ENCODE measurements at places on chromosomes 2 and 18.

DNA sequence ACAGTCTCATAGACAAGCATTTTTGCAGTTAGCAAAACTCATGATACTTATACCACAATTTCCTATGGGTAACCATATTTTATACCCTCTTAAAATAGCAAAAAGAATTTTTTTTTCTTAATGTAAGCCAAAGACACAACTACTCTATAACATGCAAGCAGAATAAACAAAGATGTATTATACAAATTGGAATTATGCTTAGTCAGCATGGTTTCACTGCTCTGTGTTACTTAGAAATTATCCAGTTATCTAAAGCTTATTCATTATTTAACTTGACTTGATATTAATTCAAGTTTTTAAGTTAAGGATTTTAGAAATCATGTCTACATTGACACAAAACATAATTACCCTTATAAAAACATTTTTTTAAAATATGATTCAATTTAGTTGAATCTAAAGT, 449.8 kb upstream of the CDH2 start:
- no peak for DNase-seq

GRCh38 chr2:32849456-32850194, 97.1 kb upstream of the LTBP1 start:
- no peak for DNase-seq

- no peak for DNase-seq
Measured at GRCh38 chr2:86439879-86440630, 1.1 kb upstream of the KDM3A start.

- no peak for DNase-seq
Measured at GRCh38 chr2:151627353-151627752, 106.9 kb downstream of the NEB start.

DNA sequence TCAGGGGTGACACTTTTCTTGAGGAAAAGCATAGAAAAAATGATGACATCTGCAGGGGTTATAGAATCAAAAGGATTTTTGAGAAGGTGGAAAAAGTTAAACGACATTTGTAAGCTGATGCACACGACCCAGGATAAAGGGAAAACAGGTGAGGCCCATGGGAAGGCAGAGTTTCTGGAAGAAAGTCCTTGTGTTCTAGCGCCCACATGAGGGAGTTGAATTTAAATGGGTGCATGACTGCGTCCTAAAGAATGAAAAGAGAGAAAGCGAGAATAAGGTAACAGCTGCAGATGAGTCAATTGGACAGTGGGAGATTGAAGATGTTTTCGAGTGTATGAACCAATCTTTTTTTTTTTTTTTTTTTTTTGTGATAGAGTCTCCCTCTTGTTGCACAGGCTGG, 158.1 kb downstream of the GALR1 start:
- DNase-seq, result no peak

DNA sequence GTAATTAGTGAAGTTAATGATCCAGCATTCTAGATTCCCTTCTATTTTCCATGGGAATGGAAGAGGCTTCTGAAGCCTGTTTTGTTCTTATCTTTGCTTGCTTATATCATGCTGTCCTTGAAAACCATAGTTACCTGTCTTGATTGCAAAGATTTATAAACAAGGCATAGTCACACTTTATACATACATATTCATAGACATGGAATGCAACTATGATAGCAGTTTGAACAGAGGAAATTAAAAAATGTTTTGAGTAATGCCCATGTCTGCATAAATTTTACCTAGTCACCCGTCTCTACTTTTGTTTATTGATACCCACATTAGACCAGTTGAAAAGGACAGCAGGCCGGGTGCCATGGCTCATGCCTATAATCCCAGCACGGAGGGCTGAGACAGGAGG, 289.0 kb downstream of the PTPRM start:
- DNase-seq, result no peak

DNA sequence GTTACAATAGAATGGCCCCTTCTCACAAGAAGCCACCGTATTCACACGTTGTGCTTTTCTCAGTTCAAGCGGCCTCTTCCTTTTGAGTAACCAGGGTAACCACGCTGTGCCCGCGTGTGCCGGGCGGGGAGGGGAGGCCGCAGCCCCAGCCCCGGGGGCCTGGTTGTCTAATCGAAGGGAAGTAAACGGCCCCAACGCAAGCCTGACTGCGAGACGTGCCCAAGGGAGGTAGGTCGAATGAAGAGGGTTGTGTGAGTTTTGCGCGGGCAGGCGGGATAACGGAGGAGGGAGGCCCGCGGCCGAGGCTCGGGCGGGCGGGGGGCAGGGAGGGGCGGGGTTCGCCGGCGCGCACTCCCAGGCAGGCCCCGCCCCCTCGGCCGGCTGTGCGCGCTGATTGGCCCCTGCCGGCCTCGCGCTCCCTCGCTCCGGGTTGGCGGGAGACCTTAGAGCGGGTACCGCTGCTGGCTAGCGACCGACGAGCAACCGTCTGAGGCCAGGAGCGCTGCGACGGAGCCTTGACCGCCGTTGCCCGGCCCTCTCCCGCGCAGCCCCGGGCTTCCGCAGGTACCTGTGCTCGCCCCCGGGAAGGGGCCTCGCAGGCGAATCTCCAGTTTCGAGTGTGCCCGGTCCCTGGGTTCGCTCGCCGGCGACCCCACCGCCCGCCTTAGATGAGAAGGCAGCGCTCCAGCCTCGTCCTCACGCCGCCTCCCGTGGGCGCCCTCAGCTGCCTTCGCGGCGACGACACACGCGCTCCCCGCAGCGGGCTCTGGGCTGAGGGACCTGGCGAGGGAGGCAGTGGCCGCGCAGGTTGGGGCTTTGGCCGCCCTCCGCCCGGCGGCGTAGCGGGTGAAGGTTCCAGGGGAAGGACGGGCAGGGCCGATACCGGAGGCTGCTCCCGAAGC, at the start of gene SPDYA:
SPDYA (plus strand) TSS at position 451 of the 902 bp plus-strand sequence. CDS start 5,181 bp downstream, outside the sequence.
- peak; percentile 50 for DNase-seq

- no peak for DNase-seq
Measured at GRCh38 chr18:2240311-2240705, 331.0 kb downstream of the METTL4 start.

DNA sequence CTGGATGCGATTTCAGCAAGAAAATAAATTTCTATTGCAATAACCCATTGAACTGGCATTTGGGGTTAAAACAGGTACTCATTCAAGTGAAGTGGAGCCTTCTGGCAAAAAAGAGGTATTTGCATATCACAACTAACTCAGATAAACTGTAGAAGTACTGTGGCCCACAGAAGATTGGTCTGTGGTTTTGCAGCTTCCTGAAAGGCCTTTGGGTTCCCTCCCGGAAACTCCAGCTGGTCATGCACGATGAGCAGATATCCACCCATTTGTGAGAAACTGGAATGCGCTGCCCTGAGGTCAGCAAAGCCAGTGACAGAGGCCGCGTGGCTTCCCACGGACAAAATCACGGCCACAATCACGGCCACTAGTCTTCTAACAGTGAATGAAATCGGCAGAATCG, 106.3 kb downstream of the EPHA4 start:
- no peak for DNase-seq

GRCh38 chr2:111535404-111535803, 348.6 kb downstream of the ANAPC1 start:
- no peak for DNase-seq

DNA sequence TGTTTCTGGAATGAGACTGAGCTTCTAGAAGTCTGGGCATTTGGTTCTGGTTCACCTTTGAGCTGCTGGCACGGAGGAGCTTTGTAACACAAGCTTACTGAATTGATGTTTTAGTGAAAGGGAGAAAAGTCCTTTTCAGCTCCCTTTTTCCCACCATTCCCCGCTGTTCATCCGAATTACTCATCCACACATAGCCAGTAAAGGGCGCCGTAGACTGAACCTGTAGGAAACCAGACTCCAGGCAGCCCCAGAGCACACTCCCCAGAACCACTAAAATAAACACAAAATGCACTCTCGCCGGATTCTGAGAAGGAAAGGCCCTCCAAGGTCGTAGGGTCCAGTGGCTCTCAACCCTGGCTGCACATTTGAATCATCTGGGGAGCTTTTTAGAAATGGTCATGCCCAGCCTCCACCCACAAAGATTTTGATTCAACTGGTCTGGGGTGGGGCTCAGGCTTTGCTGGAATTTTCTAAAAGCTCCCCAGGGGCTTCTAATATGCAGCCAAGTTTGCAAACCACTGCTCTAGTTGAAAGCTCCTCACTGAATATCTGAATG, 29.6 kb downstream of the TCF7L1 start:
- DNase-seq, result no peak

DNA sequence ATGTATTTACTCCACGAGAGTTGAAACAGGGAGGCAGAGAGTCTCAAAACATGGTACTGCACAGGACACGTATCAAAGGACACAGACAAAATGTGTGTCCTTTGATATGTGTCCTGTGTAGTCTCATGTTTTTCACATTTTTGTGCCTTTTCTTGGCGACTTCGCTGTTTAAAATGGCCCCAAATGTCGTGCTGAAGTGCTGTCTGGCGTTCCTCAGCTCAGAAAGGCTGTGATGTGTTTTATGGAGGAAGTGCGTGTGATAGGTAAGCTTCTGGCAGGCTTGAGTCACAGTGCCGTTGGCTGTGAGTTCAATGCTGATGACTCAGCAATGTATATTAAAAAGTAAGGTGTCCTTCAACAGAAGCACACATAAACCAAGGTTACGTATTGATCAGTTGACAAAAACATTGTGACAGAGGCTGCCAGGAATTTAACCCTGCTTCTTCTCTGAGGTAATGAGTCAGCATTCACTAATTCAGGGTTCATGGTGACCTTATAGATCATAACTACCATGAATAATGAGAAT, 78.2 kb downstream of the DYSF start:
- no peak for DNase-seq

DNA sequence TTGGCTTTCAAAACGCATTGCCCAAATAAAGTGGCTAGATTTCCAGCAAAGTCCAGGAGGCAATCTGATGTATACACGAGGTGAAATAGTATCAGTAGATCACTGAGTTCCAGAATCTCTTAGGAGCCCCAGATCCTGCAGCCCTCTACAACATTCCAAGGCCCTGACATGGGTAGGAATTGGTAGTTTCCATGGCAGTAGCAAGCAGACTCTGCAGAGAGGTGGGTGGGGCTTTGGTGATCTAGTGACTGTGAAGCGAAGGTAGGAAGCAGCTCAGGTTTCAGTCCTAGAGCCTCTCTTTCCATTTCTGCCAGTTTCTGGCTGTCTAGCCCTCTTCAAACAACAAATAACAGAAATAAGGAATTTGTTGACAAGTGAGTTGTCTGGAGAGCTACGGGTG, 13.8 kb upstream of the SGPP2 start:
- no peak for DNase-seq

DNA sequence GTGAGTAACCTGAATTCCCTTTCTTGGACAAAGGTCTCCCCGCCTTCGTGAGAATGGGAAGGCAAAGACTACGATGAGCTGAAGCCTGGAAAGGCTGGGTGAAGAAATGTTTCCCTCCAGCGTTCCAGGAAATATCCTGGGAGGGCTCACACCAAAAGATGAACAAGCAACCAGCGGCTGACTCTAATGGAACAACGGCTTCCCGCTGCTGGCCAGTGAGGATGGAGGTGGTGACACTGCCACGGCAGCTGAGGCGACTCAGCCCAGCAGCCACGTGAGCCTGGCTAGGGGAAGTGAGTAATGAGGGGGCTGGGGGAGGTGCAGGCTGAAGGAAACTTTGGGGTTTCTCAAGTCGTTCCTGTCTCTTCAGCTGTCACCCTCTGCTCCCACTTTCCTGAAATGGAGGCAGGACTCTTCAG, 105.0 kb upstream of the SMAD7 start:
- DNase-seq, result no peak

GRCh38 chr2:147288131-147288530, 556.7 kb upstream of the ACVR2A start:
- no peak for DNase-seq

GRCh38 chr2:156332534-156333273, at the start of gene NR4A2:
TSS of gene NR4A2 (minus strand) at chr2:156332721. CDS start at chr2:156330186, 2,535 bp downstream.
- peak; percentile 84 for DNase-seq

DNA sequence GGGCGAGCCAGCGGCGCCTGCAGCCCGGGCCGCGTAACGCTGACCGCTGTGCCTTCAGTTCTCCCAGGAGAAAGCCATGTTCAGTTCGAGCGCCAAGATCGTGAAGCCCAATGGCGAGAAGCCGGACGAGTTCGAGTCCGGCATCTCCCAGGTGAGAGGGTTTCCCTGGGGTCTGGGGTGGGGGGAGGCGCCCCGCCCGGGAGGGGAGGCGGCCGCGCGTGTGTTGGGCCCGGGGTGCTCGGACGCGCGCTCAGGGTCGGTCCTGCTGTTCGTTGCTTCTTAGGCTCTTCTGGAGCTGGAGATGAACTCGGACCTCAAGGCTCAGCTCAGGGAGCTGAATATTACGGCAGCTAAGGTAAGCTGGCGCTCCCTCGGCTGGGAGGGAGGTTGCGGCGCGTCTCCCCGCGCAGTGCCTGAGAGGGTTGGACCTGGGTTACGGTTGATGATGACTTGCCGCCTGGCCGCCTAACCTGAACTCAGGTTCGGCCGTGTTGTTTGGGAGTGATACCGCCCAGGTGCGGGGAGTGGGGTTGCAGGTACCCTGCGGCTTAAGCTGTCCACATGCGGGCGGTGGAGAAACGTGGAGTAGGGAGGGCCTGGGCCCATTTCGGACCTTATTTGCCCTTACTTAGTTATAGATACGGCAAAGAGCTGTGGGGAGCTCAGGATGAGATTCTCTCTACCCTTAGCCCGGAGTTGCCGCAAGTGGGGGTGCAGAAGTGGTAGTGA, 638 bp downstream of the RPS7 start:
- DNase-seq, result no peak

- DNase-seq, result no peak
Measured at GRCh38 chr2:14565666-14566065, 66.9 kb upstream of the LRATD1 start.

Measured in stimulated activated CD8-positive, alpha-beta memory T cell treated with anti-CD3 and anti-CD28 coated beads, Interleukin-7, amount 100 ng/mL, for 1 hour (primary cell).